ENCODE measurements at places on chromosomes 4 and X. TPM values are rescaled to one million over a fixed set of nuclear protein-coding genes. Genes with fewer than 3 reads are reported as not detected.

DNA sequence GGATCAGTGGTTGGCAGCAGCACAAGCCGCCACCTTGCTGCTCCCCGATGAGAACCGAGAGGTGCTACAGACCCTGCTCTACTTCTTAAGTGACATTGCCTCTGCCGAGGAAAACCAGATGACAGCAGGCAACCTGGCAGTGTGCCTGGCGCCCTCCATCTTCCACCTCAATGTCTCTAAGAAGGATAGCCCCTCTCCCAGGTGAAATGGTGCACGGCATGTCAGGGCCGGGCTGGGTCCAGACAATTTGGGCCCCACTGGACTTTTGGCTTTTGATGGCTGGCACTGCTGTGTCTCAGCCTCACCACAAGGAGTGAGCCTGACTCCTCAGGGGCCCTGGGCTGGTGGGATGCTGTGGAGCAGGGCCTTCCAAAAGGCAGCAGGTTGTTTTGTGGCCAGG is 74.1 kb downstream of the STARD8 start:
- DNase-seq = no peak

- DNase-seq = no peak
These were observed 42.2 kb upstream of the NKRF start for GRCh38 chrX:119648421-119648775.

GRCh38 chr4:61773655-61774245 is 573.6 kb downstream of the ADGRL3 start:
- DNase-seq = no peak

DNA sequence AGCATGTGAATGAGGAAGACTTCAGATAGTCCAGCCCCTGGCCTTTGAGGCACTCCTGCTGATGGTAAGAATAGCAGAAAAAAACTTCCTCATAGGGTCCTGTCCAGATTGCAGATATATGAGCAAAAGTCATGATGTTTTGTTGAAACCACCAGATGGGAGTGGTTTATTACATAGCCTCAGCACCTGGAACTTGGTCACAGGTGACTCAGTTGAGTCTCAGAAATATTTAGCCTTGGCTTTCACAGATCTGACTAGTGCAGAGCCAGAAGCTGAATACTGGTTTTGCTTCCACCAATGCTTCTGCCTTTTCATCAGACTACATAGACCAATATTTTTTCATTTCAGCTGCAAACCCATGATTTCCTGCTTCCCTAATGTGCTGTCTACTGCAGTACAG is 994.9 kb upstream of the SLIT2 start:
- DNase-seq = no peak

DNA sequence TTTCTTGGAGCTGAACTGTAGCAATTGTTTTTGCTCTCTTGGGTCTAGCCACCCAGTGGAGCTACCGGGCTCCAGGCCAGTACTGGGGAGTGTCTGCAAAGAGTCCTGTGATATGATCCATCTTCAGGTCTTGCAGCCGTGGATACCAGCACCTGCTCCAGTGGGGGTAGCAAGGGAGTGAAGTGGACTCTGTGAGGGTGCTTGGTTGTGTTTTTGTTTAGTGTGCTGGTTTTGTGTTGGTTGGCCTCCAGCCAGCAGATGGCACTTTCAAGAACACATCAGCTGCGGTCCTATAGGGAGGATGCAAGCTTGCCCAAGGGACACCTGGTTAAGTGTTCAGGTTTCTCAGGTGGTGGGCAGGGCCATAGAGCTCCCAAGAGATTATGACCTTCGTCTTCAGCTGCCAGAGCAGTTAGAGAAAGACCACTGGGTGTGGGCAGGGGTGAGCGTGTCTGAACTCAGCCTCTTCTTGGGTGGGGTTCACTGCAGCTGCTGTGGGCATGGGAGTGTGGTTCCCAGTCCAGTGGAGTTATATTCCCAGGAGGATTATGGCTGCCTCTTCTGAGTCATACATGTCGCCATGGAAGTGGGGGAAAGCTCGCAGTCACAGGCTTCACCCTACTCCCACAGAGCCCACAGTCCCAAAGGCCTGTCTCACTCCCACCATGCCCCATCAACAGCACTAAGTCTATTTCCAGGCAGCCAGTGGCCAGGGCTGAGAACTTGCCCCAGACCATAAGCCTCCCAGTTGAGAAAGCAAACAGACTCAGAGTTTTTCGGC is 811.6 kb downstream of the GLUD2 start:
- DNase-seq = no peak

GRCh38 chr4:40875507-40876150 is 125.9 kb downstream of the NSUN7 start:
- DNase-seq = no peak

DNA sequence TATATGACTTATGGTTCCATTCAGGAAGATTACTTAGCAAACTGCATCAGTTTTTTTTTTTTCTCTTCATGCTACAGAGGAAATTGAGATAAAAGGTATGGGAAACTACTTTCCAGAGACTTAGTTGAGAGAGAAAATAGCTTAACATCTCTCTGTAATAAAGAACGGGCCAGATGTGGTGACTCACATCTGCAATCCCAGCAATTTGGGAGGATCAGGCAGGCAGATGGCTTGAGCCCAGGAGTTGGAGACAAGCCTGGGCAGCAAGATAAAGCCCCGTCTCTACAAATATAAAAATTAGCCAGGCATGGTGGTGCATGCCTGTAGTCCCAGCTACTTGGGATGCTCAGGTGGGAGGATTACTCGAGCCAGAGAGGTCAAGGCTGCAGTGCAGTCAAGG is 271.2 kb upstream of the TENM3 start:
- DNase-seq = no peak

GRCh38 chr4:108529984-108530905 is 90.1 kb upstream of the RPL34 start:
- DNase-seq = no peak

DNA sequence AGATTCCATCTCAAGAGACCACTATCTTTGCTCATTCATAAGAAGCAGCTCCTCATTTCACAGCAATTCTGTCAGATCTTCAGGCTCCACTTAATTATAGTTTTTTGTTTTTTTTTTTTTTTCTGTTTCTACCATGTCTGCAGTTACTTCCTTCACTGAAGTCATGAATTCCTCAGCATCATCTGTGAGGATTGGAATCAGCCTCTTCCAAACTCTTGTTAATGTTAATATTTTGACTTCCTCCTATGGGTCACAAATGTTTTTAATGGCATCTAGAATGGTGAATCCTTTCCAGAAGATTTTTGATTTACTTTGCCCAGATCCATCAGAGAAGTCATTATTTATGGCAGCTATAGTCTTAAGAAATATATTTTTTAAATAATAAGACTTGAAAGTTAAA is 53.1 kb downstream of the BMP2K start:
- no peak for DNase-seq

GRCh38 chr4:89434364-89434988 is 126.9 kb upstream of the GPRIN3 start:
- DNase-seq = no peak

DNA sequence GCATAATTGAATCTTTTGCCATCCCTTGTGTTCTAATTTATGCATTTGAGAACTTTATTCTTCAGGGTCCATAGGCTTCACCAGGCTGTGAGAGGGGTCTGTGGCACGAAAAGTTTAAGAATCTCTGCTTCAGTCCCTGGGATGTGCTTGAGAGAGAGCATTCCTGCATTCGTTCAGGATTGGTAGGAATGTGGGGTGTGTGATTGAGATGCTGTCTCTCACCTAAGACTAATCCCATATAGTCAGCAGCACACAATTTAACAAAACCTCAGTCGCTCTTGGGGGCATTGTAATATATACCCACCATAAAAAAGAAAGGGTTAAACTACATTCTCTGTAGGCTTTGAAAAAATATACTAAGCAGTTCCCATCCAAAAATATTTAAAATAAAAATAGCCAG is 41.7 kb downstream of the PTTG2 start:
- DNase-seq = no peak

DNA sequence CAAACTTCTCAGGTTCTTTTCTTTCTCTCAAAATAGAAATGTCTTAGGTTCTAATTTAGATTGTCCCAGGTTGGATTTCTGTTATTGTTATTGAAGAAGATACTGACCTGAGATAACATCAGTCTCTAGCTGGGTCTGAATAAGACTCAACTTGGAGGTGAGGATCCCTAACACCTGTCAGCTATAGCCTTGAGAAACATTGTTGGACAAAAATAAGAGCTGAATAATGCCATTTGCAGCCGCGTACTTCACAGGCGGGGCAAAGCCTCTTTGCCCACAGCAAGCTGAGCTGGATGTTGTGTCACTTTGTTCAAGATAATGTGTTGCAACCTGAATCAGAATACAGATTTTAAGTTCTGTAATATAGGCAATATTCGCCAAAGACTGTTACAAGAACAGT is 35.6 kb downstream of the VCX3B start:
- no peak for DNase-seq

The CYSLTR1 gene
- total RNA-seq = 1.6 TPM

- no peak for DNase-seq
These were observed 207.5 kb downstream of the CHRDL1 start for GRCh38 chrX:110588164-110588563.

- DNase-seq = no peak
These were observed 176.4 kb downstream of the IL13RA2 start for GRCh38 chrX:114841051-114841450.

The RENBP gene
- total RNA-seq = 8.9 TPM

GRCh38 chr4:89563431-89563830 is 255.8 kb upstream of the GPRIN3 start:
- no peak for DNase-seq

The GPR82 gene
- total RNA-seq = 0.27 TPM

The WAS gene
- total RNA-seq = 2.6 TPM

DNA sequence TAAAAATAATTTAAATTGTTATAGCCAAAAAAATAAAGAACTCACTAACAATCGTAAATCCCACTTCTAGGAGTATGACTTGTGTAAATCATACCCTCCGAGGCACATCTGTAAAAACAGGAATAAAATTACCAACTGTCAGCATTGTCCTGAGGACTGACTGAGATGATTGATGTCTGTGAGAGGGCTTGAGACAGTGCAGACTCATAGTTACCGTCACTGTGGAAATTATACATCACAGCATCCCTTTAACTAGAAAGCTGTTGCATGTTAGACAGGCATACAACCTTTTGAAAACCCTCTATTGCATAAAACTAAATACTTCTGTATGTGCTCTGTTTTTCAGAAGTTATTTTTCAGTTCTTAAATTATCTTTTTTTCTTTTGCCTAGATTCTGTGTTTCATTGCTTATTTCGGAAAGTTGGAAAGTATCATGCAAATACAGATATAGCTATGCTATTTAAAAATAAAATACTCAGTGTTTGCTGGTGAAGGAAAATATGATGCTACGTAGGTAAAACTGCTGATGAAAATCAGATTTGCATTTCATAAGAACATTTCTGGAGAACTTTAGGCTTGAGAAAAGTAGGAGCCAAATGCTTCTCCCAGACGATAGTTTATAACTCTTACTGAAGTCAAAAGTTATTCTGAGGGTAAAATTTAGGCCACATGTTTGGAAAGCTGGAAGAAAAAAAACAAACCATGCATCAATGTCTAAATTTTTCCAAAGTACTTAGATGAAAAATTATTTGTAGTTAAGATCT is 13.6 kb upstream of the RBPJ start:
- DNase-seq = no peak

GRCh38 chrX:115372152-115372551 is 82.6 kb downstream of the LUZP4 start:
- no peak for DNase-seq

The SCML2 gene
- total RNA-seq = 1.4 TPM

The ETDA gene
- total RNA-seq = not detected

GRCh38 chrX:68989865-68990606 is 161.2 kb downstream of the EFNB1 start:
- DNase-seq = peak; percentile 44

The SSX4B gene
- total RNA-seq = not detected

The GPR78 gene
- total RNA-seq = not detected

GRCh38 chr4:153448003-153448731 is 18.0 kb upstream of the TMEM131L start:
- DNase-seq = no peak

DNA sequence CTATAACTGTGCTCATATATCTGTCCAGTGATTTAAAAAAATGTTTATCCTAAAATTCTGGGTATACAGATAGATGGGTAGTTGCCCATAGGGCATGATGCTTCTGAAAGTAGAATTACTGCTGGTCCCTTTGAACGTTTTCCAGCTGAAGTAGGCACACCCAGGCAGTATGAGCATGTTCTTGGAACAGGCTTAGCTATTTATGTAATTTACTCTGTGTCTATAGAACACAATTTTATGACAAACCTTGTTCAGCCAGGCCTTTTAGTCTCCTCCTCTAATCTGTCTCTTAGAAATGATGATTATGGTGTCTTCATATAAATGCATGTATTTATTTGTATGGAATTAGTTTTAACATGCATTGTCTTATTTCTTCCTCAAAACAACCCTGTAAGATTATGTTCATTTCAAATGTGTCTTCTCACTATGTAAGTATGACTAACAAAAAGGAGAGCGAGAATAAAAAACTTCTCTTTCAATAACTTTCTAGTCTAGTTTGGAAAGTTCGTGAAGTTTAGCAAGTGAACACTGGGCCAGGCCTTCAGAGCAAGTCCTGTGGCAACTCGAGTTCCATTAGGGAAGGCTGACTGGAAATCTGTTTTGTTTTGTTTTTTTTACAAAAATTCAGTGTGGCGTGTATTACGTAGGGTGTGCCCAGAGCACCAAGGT is 142.0 kb downstream of the AFF1 start:
- no peak for DNase-seq

GRCh38 chr4:138104284-138104680 is 137.9 kb downstream of the SLC7A11 start:
- DNase-seq = no peak

The TMSB15C gene
- 0.10 TPM for total RNA-seq

- DNase-seq = no peak
These were observed 653.0 kb downstream of the C4orf33 start for GRCh38 chr4:129748991-129749390.

DNA sequence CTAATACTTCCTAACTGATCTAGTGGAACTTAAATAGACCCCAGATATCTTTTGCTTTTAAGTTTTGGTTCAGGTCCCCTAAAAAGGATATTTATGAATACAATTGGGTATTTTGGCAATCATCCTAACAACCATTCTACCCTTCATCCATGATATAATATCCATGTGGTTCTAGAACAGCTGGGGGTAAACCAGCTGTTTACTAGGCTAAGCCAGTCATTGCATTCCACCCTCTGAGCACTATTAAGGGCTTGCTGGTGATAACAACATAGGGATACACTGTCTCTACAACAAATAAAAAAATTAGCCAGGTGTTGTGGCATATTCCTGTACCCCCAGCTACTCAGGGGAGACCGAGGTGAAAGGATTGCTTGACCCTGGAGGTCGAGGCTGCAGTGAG is 54.8 kb upstream of the MAPK10 start:
- DNase-seq = no peak

GRCh38 chr4:37715889-37716402 is 29.8 kb upstream of the RELL1 start:
- DNase-seq = no peak
